ENCODE measurements at places on chromosomes 5 and 9.

DNA sequence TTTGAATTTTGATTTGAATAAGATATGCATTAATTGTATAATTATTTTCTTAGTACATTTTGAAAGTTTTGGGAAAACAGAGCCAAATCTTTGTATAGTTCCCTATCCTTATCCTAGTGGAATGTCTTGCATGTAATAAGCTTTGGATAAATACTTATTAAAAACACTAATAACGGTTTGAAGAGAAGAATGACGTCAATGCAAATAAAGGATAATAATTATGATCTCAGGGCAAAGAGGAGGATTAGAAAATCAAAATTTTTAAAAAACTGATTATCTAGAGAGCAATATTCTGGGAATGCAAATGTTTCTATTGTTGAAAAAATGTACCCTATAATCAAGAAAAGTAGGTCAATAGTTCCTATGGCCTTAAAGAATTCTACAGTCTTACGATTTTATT is 22.1 kb downstream of the TYRP1 start:
- DNase-seq, result no peak

DNA sequence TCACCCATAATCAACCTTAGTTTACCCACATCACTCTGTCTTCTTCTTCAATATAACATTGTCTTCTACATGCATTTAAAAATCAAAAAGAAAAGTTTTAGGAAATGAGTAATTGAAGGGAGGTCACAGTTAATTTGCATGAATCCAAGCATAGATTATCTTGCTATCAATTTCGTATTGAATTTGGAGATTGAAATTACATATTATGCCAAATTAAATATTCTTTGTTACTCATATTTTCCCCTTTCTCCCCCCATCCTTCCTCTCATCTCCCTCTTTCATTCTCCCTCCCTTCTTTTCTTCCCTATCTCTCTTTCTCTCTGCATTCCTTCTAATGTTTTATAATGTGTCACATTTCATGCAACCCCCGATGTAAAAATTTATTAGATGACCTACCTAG is 303.3 kb downstream of the FBXL7 start:
- no peak for DNase-seq

DNA sequence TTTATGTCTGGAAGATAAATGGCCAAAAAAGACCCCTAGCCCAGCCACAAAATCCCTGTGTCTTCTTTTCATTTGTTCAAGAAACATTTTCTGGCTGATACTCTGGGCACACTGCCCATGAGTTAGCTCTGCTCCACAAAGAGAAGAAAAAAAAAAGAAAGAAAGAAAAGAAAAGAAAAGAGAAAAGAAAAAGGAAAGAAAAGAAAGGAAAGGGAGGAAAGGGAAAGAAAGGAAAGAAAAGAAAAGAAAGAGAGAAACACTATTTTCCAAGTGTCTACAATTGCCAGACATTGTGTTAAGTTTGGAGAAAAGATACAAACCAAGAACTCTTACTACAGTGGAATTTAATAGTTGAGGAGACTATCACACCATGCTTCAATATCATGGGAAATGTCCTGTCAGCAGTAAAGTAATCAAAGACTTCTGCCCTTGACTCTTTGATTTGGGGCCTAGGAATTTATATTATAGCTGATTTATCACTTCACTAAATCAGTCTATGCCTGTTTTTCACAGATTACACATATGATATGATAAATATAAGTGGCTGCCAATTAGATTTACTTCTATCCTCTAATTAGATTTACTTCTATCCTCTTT is 3.0 kb downstream of the TRMO start:
- DNase-seq, result no peak

DNA sequence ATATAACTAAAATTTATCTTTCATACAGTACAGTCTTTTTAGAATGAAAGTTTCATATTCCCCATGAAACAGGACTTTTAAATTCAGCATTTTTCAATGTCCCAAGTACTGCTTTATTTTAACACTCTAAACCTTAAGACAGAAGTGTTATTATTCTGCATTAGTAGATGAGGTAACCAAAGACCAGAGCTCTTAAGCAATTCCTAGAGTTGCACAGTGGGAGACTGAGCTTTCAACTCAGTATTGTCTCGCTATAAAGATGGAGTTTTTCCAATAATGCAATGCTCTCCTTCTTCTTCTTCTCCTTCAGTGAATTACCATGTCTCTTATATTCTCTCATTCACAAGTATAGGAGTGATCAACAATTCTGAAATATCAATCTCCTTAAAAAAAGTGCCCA is 479.7 kb downstream of the CETN3 start:
- DNase-seq, result no peak

Measured in substantia nigra (tissue), 51 donors.